Activated CD4-positive, alpha-beta memory T cell treated with anti-CD3 and anti-CD28 coated beads for 36 hours (primary cell): ENCODE measurements at places on chromosomes 2 and 18. TPM values are rescaled to one million over a fixed set of nuclear protein-coding genes. Genes with fewer than 3 reads are reported as not detected.
A peak's percentile ranks its signal among the peaks of the same experiment; 100 is the strongest.

Gene TEX51
- total RNA-seq, result not detected

Gene LYPD1
- not detected for total RNA-seq

Gene CD28
- 285 TPM for total RNA-seq

GRCh38 chr2:240989451-240990265, 8.8 kb upstream of the SNED1 start:
- DNase-seq, result no peak

Gene UGT1A4
- not detected for total RNA-seq

GRCh38 chr2:44822174-44822573, 119.3 kb upstream of the SIX3 start:
- no peak for DNase-seq

GRCh38 chr18:58255701-58256311, 211.8 kb downstream of the NEDD4L start:
- DNase-seq, result no peak

Gene TDRD15
- total RNA-seq, result not detected

- DNase-seq, result no peak
These were observed 137.9 kb upstream of the ITGA4 start for GRCh38 chr2:181319286-181319685.

Gene STPG4
- not detected for total RNA-seq

Gene FBLN7
- total RNA-seq, result 40.2 TPM

Gene LBX2
- total RNA-seq, result 0.63 TPM

Gene FEV
- not detected for total RNA-seq

DNA sequence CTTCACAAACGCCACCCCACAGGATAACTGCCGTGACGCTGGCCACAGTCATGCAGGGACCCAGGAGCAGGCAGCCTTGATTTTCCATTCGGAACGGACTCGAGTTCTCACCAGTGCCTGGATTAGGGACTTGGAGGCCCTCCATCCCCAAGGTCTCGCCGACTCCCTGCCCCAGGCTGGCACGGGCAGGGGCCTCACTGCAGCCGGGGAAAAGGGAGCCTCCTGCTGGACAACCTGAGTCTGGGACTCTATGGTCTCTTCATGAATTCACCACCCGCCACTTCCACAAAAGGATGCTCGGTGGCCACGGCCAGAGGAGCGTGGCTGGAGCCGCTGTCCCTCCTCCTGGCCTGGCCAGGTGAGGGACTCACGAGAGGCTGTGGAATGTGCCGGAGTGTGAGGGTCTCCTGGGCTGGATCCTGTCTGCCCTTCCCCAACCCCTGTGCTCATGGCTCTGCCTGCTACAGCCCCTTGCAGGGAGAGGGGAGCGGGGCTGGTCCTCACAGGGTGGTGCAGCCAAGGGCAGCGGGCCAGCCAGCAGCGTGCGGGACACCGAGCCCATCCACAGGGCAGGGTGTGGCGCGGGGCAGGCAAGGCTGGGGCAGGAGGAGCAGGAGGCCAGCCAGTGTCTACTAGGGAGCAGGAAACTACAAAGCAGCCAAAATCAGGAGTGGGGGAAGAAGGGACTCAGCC, 42.3 kb downstream of the AQP12A start:
- peak; percentile 14 for DNase-seq

- no peak for DNase-seq
These were observed 527.3 kb downstream of the EPHA4 start for GRCh38 chr2:221044781-221045180.

DNA sequence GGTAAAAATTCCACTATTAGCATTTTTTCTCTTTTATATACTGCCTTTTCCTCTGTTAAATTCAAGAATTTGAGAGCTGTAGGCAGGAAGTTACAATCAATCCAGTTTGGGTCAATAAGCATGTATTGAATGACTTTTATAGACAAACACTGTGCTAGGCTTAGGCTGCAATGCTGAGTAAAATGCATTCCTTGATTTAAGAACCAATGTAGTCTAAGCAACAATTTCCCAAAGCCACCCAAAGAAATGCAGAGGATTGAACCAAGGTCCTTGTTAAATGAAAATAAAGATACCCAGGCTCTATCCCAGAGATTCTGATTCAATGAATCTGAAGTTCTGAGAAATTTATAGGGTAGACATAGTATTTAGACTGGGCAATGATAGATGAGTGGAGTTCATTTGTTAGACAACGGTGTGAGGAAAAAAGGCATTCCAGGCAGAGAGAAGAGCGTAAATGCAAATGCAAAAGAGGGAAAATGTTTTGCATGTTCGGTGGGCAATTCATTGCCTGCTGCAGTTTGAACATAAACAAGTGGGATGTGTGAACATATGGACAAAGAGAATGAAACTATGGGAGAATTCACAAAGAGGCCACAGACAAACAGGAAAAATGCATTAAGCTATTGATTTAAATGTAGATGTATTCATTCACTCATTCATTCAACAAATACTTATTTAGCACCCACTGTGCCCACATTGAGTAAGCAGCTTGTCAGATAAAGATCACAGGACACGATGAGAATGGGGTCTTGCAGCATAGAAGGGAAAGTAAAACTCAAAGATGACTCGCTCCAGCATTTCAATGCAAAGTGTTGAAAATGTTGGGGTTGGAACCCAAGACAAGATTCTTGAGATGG, 107.1 kb downstream of the EVA1A start:
- DNase-seq, result no peak

- no peak for DNase-seq
These were observed 15.3 kb upstream of the UGT1A9 start for GRCh38 chr2:233656443-233656842.

DNA sequence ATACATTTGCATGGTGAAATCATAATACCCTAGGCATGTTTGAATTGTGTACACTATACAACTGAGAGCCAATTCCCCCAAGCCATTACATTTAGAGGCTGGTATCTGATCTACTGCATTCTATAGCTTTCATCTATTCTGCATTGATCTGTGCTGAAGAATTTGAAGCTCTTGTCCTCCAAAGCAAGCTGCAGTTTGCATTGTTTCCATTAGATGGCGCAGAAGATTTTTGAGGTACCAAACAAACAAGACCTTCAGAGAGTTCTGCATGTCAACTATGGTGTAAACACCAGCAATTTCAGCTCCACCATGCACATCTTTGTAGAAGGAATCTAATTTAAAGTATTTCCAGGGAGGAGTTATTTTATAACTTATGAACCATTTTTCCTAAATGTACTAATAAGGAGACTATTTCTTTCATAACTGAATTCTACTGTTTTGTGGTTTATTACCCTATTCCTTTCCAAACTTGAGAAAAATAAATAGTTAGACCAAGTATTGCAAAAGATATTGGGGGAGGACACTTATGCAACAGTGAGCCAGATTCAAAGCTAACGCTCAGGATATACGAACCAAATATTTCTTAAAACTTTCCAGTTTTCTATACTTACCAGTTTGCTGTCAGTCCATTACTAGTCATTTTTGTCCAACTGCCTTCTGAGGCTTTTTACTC, 761.8 kb upstream of the ACVR2A start:
- DNase-seq, result peak; percentile 47

DNA sequence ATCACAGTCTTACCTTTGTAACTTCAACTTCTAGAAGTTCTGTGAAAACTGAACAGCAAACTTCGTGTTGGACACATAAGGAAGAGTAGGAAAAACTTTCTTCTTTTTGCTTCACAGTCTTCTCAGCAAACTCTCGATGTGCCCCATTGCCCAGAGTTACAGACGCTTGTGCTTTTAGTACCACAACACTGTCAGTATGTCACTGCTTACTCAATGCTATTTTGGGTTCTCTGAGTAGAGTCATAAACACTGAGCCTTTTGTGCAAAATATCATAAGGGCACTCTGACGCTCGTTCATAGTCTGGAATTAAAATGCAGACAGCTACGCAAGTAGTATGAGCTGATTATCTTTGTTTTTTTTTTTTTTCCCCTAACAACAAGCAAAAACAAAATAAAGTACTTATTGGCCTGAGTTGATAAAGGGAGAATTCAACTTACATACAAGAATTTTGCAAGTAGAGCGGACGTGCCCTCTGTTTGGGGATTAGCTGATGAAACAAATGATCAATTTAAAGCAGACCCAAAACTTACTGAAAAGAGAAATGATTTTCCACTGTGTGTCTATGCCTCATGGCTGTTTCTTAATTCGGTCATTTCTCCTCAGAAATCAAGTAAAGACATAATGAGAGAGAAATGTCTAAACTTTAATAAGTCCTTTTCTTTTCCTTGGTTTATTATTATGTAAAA, at the start of gene CDH19:
Gene CDH19, minus strand, starts transcription at position 150 of the 687 bp plus-strand sequence. CDS start 31,886 bp downstream, outside the sequence.
- DNase-seq, result no peak

- DNase-seq, result no peak
These were observed 73.8 kb upstream of the NEUROD1 start for GRCh38 chr2:181754105-181754504.
